ENCODE measurements at places on chromosomes 16 and 17. TPM values are rescaled to one million over a fixed set of nuclear protein-coding genes. Genes with fewer than 3 reads are reported as not detected.

DNA sequence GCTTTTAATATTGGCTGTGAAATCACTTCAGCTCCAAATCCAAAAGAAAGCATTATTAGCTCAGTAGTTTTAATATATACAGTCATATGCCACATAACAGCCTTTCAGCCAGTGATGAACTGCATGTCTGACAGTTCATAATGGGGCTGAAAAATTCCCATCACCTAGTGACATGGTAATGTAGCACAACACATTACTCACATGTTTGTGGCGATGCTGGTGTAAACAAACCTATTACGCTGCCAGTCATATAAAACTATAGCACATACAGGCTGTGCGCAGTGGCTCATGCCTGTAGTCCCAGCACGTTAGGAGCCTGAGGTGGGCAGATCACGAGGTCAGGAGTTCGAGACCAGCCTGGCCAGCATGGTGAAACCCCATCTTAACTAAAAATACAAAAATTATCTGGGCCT, 92.2 kb downstream of the TUBD1 start:
- peak; percentile 6 for DNase-seq

DNA sequence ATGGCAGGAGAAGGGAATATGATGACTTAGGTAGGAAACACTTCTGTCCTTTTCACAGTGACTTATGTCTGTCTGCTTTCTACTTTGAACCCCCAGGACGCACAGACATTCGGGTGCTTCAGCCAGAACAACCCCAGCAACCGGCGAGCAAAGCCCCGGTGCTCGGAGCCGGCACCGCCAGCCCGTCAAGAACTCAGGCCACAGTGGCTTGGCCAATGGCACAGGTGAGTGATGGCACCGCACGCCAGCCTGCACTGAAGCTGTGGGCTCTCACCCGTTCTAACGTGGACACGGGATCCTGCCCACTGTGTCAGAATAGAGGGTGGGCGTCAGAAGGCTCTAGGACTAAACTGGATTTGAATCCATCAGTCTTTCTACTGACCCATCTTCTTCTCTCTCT, 79.4 kb upstream of the CLEC18A start:
- DNase-seq: no peak

DNA sequence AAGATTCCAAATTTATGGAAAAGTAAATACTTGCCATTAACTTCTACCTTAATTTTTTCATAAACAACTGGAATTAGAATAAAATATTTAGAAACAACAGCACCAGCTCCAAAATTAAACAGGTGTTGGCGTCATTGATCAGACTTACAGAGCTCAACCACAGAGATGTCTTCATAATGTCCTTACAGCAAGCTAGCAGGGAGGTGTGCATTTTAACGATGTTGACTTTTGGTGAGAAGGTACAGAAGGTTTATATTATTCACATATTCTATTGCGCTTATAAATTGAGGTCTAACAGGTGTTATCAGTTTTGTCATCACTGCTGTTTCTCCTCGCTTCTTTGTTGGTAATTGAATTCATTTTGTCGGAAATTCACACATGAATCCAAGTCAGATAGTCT, 226.2 kb upstream of the CA10 start:
- no peak for DNase-seq

Gene SSTR5
- total RNA-seq: 0.29 TPM

Gene C17orf78
- total RNA-seq: not detected

Gene TEKT1
- not detected for total RNA-seq

Gene CIBAR2
- total RNA-seq: not detected

Measured in myocyte (in vitro differentiated cells).